ENCODE measurements at places on chromosomes 1 and 21.
A peak's percentile ranks its signal among the peaks of the same experiment; 100 is the strongest.

- no peak for DNase-seq
Measured at GRCh38 chr1:154595621-154596020, 12.4 kb downstream of the ADAR start.

GRCh38 chr1:159084867-159085266 lies 8.3 kb upstream of the AIM2 start:
- DNase-seq: no peak

DNA sequence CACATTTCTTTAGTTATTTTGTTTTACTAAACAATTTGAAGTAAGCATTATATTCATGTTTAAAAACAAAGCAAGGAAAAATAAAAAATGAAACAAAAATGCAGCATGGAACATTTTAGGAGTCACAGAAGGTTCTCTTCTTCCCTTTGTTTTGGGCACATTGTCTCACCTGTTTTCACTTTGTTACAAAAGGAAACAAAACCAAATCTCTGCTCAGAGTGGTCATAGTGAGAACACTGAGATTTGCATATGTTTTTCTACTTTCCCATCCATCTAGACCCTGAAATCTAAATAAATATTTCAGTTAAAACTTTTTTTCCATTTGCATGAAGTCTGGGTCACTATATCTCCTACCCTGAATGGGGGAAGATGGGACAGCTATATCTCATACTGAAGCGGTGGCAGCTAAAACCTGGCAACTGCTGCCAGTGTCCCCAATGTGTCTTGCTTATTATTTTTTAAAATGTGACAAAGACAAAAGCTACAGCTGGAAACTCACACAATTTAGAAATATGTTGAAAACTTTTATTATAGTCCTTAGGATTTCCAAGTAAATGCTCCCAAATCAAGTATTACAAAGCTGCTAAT lies 3.5 kb downstream of the EXOC8 start:
- no peak for DNase-seq

- no peak for DNase-seq
Measured at GRCh38 chr1:205279986-205280385, 41.6 kb downstream of the NUAK2 start.

- DNase-seq: no peak
Measured at GRCh38 chr1:164633997-164634396, 75.0 kb downstream of the PBX1 start.

- no peak for DNase-seq
Measured at GRCh38 chr1:58620259-58620658, 43.2 kb upstream of the TACSTD2 start.

GRCh38 chr1:91596474-91596873 lies 95.8 kb downstream of the CDC7 start:
- no peak for DNase-seq

GRCh38 chr1:26351590-26352337 lies 2.2 kb downstream of the CRYBG2 start:
- DNase-seq: no peak

GRCh38 chr21:37766129-37766528 lies 150.1 kb downstream of the KCNJ6 start:
- DNase-seq: no peak

DNA sequence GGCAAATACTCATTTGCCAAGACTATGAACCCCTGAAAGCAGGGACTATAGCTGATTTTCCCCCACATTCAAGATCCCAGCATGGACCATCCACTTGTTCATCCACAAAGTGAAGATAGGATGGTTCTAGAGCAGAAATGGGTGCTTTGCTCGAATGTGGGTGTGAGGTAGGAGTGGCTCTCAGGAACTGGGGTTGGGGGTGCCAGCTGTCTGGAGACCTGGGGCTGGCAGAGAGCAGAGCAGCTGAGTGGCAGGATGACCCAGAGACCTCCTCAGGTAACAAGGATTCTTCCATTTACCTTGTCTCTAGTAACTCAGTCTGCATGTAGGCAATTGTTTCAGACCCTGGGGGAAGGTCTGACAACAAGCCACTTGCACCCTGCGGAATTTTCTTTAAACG lies 6.0 kb downstream of the S100A9 start:
- DNase-seq: no peak

GRCh38 chr1:198879711-198880306 lies 241.0 kb downstream of the PTPRC start:
- no peak for DNase-seq

DNA sequence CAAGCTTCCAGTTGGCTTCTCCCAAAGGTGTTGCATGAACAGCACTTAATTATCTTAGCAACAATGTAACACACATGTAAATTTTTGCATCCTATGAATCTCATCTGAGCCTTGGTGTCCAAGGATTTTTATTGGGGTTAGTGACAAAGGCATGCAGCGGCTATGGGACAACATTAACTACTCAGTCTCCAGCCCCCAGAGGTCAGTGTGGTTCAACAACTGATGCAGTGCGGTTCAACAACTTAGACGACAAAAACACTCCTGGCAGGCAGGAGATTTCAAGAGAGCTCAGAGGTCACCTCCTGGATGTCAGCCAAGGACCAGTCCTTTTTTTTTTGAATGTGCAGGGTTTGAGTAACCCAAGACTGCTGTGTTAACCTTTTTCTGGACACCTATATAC lies 77.5 kb upstream of the HMCN1 start:
- DNase-seq: no peak

GRCh38 chr1:15180945-15181523 lies 27.5 kb downstream of the TMEM51 start:
- DNase-seq: no peak

GRCh38 chr1:29505532-29506220 lies 269.4 kb downstream of the PTPRU start:
- DNase-seq: no peak

DNA sequence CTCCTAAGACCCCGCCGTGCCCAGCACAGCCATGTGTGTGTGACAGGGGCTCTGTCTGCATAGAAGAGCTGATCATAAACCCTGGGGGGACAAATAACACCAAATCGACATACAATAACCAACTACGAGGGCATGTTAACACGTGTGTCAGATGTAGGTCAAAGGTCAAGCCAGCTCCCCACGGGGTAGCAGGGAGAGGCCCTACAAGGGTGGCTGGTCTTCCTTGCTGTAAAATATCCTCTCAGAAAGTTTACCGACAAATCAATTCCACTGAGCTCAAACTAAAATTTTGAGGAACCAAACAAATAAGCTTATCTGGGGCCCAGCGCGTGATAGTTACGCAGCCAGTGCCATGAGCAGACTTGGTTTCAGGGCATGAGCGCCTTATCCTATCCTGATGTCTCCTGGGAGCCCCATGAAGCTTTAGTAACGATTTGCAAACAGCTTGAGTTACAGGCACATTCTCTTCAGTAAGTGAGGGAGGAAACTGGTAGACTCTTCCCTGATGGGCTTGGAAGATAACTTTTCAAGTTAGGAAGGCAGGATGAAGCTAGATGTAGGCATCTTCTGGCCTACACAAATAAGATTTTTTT lies 2.7 kb upstream of the TMPRSS3 start:
- no peak for DNase-seq

GRCh38 chr1:95117207-95118066 lies at the start of gene TLCD4:
Gene TLCD4, plus strand, starts transcription at chr1:95117355. Its CDS starts 26,547 bp downstream, at chr1:95143902.
- peak; percentile 11 for DNase-seq

GRCh38 chr1:26701266-26701994 lies 5.6 kb downstream of the ARID1A start:
- no peak for DNase-seq

- DNase-seq: no peak
Measured at GRCh38 chr21:37757606-37758376, 158.5 kb downstream of the KCNJ6 start.

DNA sequence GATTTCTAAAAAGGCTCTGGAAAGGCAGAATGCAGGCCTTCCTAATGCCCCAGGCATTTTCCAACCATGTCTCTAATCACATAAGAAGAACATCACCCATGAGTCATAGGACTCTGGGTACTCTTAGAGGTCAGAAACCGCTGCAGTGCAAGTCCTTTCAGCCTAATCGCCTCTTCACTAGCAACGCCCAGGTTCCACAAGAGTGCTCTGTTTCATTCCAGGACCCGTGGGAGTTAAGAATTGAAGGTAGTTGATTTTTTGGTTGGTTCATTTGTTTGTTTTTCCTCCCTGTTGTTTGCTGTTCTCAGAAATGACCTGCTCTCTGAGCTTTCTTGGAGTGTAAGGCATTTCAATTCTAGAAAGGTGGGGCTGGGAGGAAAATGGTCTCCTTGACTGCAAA lies 123.2 kb downstream of the NR5A2 start:
- no peak for DNase-seq
